ENCODE measurements at places on chromosomes 1 and 21.

DNA sequence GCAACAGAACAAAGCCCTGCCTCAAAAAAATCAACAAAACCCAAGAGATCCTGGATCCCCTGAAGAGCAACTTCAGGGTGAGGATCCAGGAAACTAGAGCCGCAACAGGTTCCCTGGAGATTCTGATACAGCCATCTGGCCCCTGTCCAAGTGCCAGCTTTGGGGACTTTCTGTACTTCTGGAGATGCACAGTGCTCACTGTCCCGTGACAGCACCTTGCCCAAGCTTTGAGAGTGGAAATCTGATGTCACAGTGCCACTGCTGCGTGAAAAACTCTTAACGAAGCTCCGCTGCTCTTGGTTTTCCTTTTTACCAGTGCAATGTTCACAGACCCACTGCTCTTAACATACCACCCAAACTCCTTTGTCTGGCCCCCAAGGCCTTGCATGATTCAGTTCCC is 26.3 kb downstream of the STK40 start:
- no peak for DNase-seq

- DNase-seq = no peak
These were observed 15.5 kb upstream of the NMNAT2 start for GRCh38 chr1:183433703-183434102.

DNA sequence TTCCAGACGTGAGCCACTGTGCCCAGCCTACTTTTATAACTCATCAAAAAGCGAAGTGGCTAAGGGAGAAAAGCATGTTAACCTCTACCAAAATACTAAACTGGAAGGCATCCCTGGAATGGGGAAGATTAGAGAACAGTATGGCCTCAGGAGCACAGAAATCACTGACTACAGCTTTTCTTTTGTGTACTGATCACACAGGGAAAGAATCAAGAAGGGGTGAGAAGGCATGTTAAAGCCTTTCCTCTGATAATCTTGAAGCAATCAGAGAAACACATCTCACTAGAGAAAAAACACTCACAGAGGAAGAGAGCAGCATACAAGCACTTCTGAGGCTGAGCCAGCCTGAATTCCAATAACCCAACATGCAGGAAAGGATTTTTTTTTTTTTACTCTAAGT is 10.7 kb downstream of the PCAT6 start:
- no peak for DNase-seq

- no peak for DNase-seq
These were observed 42.4 kb upstream of the KCNA3 start for GRCh38 chr1:110717179-110717578.

- no peak for DNase-seq
These were observed 28.0 kb downstream of the SLAMF1 start for GRCh38 chr1:160618763-160619274.

GRCh38 chr1:93807311-93807930 is 71.6 kb downstream of the DNTTIP2 start:
- no peak for DNase-seq

GRCh38 chr1:165645654-165646366 is 14.8 kb downstream of the MGST3 start:
- DNase-seq = no peak

- DNase-seq = no peak
These were observed 607.0 kb downstream of the AGBL4 start for GRCh38 chr1:49416758-49417157.

DNA sequence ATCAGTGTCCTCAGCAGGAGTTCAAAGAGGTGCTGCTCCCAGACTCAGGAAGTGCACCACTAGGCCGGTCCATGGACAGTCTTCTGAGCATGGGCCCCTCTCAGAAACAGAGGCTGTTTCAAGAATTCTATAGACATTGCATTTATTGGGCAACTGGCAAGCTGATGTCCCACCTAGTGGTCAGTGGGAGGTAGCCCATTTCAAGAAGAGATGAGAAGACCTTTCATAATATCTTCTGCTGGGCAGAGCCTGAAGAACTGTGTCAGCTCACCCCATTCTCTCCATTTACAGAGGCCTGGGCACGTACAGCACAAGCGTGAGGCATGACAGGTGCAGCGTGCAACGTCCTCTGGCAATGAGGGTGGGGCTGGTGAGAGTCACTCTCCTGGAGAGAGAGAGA is 216.0 kb downstream of the DYRK1A start:
- DNase-seq = peak; percentile 32

- DNase-seq = peak; percentile 35
These were observed 110.4 kb downstream of the PDE9A start for GRCh38 chr21:42763581-42764442.

DNA sequence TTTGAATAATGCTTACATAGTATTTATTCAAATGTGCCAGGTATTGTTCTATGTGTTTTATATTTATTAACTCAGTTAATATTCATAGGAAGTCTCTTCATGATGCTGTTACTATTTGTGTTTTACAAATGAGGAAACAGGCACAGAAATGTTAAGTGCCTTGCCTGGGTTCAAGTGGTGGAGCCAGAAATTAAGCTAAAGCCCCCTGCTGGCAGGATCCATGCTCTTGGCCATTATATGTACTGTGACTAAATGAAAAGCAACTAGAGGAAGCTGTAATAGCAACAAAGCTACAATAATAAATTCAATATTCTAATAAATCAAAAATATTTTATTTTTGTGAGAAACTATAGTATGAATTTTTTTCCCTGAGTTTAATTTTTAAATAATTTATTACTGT is 30.0 kb downstream of the IARS2 start:
- no peak for DNase-seq

DNA sequence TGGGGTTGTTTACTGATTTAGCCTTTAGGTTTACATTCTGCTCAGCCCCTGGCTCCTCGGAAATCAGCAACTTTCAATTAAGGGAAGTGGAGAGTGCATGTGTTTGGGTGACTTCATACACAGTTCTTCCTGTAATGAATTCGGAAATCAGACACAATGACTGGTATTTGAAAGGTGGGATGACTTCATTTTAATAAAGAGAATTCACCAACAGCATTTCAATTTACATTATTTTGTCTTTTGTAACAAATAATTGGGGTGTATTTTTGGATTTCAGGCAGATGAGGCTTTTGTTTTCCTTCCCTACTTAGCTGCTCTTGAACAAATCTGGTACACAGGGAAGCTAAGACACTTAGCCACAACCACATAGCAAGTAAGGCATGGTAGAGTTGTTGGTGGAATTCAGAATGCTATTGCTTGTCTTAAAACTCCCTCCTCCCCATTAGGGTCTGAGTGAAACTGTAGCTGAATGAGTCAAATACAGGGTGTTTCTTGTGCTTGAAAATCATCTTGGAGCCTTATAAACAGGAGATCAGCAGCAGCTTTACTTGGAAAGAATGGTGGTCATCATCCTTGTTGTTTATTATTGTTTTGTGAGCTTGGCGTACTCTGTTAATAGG is 917 bp downstream of the STX12 start:
- no peak for DNase-seq

DNA sequence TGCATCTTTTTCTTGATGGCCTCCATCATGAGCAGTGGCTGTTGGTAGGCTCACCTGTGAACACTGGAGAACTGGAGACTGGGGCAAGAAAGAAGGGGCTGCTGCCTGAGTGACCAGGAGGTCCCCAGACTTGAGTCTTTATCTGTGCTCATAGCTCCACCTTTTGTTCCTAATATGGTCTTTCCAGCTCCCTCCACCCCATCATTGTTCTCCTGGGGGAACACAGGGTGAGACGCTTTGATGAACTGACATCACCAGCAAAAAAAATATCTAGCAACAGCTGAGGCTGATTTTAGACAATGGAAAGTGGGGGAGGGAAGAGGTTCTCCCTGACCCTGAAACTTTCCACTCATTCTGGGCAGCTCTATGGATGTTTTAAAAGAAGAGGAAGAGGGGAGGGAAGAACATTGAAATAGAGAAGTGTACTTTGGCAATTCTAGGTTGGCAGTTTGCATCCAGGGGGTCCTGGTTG is at the start of gene TPM3:
Gene TPM3 (minus strand): TSS at position 111 of the 472 bp plus-strand sequence. CDS start 82 bp downstream, at position 29.
- DNase-seq = no peak

DNA sequence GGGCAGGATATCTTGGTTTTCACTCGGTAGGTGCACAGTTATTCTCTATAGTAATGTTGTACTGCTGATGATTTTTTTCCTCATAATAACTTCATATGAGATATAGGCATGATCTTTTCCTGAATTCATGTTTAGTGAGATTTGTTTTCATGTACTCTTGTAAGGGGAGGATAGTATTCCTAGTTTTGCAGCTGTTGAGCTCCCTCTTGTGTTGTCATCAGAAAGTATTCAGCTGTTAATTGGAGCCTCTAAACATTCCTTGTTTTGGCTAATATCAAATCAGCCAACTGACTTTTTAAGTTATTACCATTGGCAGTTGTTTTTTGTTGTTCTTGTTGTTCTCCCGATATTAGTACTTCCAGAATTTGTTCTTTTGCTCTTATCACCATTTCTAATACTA is 24.4 kb downstream of the OR10R2 start:
- peak; percentile 45 for DNase-seq

- peak; percentile 60 for DNase-seq
These were observed 32.6 kb downstream of the UBE4B start for GRCh38 chr1:10065344-10065685.

GRCh38 chr21:40200126-40200525 is 332.9 kb downstream of the PCP4 start:
- DNase-seq = no peak

DNA sequence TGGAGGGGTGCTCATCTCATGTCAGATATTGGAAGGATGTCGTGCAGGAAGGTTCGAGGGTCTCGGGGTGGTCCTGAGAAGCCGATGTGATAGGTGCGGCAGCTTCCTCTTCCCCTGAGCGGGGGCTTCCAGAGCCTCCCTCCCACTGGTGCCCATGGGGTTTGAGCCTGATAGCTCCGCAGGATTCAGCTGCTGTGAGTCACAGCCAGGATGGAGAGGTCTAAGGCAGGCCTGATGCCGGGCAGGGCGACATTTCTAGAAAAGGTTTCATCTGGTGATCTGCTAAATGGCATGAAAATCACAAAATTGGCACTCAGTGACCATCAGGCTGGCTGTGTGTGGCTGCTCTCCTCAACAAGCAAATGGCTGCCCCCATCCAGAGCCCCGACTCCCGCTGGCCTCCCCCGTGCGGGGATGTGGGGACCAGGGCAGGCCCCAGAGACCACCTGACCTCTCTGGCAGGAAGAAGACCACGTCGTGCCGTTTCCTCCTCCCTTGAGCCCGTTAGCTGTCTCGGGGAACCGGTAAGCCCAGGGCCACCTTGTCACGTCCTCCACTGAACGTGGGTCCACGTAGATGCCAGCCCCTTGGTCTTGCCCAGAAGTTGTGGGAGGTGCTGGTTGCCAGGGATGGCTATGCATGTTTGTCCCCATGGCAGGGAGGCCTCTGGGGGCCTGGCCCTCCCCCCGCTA is 66.1 kb downstream of the SKI start:
- DNase-seq = no peak

DNA sequence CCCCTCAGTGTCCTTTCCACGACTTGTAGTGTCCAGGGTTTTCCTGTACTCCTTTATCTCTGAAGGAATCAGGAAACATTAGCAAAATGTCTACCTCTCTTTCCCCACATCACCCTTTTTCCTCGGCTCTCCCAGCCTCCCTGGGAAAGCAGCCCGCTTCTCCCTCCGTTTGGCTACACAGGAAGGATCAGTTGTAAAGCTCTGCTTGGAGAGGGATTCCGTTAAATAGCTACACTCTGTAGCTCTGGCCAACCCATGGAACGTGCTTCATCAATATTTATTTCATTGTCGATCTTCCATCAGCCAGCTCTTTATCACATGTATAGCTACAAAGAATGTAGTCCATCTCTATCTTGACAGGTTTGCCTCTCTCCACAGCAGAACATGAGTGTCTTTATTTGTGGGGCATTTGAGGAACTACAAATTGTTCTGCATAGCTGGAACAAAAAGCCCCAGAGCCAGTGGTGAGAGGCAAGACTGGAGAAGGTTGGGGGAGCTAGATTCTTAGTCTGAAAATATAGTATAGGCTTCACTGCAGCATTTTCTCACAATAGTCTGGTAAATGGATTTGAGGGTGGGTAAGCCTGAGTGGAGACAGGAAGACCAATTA is 191.8 kb downstream of the SLC35F3 start:
- DNase-seq = no peak

GRCh38 chr1:117188816-117189437 is 21.8 kb downstream of the VTCN1 start:
- no peak for DNase-seq

DNA sequence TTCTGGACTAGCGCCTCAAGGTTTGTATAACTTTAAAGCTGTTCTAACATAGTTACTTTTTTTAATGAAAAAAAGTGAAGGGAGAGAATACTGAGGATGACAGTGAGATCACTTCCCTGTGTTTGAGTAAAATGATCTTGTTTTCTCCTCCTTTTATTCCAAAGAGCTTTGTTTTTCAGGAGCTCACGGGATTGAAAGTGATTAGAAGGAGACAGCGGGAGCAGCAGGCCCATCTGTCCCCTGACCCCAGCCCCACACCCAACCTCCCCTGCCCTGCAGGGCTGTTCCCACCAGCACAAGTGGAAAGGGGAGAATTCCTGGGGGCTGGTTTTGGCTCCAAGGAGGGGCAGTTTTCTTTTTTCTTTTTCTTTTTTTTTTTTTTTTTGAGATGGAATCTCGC is 2.1 kb upstream of the DNMT3L start:
- DNase-seq = no peak

- no peak for DNase-seq
These were observed 11.0 kb upstream of the REN start for GRCh38 chr1:204177133-204177532.

DNA sequence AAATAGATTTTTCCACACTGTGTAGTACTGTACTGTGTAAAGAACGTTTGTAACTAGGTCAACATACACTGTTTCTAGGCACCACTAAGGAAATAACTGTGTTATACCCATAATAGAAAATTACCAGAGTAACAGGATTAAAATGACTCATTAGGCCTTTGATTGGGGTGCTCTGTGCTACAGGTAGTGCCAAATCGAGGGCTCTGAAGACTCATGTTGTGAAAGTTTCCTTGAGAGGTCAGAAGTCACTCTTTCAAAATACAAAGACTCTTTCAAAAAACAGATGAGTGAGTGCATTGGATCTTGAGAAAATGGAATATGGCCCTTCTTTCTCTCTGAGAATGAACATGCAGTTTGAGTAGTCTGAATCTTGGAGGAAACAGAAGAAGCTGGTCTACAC is 143.0 kb downstream of the MRPL39 start:
- no peak for DNase-seq

GRCh38 chr1:183079712-183080388 is 56.6 kb downstream of the LAMC1 start:
- no peak for DNase-seq

DNA sequence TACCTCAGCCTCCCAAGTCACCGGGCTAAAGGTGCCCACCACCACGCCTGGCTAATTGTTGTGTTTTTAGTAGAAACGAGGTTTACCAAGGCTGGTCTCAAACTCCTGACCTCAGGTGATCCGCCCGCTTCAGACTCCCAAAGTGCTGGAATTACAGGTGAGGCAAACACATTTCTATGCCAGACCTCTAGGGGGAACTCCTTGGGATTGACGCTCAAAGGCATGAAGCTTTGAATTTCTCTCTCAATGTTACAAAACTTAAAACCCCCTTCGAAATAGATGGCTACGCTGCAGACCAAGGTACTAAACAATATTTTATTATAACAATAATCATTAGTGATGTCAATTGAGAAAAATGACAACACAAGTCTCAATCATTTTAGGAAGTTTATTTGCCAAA is 330.0 kb downstream of the SETD4 start:
- no peak for DNase-seq
